ELR (cell line): ENCODE measurements at places on chromosomes 3 and 15.
A peak's percentile ranks its signal among the peaks of the same experiment; 100 is the strongest.

DNA sequence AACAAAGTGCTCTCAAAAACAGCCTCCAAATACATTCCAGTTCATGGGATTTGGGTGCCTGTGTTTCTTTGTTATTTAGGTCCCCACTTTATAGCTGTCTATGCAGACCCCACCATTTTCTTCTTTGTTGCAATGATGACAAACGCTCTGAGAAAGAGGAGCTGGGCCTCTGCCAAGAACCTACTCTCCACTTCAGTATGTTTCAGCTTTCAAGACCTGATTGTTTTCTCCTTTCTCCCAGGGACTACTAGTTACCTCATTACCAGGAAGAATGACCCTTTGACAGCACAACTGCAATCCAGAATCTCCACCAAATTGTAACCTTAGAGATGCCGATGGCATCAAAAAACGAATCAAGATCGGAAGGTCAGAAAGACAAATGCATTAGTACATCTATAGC is 236.8 kb downstream of the MEIS2 start:
- DNase-seq: no peak

DNA sequence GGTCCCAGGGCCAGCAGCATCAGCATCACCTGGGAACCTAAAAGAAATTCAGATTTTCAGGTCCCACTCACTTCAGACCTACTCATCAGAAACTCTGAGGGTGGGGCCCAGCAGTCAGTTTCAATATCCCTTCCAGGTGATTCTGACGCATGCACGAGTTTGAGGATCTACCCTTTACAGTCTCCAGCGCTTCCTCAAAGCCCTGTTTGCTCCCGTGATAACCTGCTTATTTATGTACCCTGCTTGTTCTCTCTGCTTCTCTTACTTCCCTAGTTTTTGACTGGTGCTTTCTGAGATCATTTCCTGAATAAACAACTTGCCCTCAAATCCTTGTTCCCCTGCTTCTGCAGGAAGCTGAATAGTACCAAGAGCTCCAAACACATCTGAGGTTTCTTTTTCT is 245.3 kb downstream of the ZNF621 start:
- DNase-seq: no peak

DNA sequence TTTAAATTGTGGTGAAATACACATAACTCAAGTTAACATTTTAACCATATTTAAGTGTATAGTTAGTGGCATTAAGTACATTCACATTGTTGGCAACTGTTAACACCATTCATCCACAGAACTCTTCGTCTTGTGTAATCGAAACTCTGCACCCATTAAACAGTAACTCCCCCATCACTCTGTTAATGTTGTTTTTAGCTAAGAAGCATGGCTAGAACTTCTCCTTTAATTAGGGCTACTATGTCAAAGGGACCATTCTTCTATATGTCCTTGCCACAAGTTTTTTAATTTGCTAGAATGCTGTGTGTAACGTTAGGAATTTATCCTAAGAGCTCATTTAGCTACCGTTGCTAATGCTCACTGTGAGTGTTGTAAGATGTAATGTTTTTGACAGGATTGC is 60.6 kb downstream of the MAP2K5 start:
- DNase-seq: no peak

DNA sequence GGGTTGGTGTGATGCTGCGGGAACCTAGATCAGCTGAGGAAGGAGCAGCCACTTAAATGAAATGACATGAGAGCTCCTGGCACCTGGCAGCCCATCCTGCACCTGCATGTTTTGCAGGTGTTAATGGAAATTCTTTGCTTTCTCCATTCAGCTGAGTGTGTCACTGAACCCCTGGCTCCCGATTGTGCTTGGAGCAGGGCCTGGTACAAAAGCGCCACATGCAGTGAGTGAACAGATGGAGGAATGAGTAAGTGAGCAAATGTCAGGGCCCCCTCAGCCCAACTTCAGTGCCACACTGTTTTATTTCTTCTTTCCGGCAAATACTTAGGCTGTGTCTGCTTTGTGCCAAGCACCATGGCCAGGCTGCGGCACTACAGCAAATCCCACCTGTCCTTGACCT is 132.2 kb downstream of the ASB7 start:
- no peak for DNase-seq

DNA sequence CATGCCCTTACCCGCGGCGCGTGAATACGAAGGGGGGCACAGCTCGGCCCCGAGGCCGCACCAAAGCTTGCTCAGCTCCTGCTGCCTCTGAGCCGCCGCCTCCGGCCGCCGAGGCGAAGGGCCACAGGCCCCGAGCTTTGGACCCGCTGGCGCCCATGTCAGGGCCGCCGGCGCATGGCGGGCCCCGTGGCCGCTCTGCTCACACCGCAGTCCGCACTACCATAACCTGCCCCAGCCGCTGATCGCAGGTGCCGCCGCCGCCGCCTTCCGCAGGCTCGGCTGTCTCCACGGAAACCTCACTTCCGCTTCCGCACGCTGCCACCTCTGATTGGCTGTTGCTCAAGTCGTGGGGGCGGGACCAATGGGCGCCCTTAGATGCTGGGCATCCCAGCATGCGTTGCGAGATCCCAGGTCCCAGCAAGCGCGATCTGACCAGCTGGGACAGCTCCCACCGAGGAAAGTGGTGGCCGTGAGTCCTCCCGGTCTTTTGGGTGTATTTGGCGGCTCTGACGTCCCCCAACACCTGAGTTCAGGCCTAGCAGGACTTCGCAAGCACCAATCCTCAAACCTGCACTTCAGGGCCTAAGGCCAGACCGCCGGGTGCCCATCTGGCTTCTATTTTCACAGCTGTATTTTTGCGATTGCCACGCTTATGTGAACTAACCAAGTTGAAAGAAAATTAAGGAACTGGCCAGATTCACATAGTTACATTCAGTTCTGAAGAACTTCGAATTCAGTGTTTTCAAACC is at the start of gene TUSC2:
Gene TUSC2, minus strand, starts transcription at position 281 of the 749 bp plus-strand sequence. Its CDS starts 124 bp downstream, at position 157.
- DNase-seq: peak; percentile 98

DNA sequence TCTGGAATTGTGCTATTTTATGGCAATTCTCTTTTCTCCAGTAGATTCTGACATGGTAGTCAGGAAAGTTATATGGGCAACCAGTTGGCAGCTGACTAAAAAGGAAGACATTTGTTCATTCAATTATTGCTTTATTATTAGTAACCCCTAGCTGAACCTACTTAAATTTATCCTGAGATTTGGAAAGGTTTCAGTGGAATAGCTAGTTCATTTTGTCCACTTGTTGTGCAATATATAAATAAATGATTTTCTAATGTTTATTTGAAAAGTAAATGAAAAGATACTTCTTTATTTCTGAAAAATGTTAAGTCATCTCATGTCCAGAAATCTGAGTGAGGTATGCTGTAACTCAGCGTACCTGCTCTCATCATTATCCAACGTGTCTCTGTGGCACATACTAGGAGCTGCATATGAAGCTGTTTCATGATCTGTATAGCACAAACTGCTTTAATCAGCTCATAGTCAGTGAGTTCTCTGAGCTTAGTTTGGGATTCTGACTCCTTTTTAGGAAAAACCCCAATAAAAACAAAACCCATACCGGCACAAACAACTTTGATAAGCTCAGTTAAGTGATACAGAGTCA is 35.9 kb downstream of the RARB start:
- no peak for DNase-seq

DNA sequence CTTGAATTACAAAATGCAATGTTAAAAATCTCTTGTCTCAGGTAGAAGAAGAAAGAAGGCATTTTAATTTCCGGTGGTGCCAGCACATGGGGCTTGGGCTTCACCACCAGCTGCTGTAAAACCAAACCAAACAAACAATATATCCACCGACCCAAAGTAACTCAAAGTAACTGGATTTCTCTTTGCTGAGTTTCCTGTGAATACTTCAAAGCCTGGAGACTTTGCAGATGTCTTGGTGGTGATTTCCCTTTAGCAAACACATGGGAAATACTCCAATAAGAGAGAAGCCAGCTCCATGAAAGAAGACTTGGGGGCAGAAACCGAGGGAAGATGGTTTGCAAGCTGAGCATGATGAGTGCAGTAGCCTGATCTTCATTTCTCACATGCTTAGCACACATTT is 62.6 kb downstream of the EIF4E3 start:
- DNase-seq: no peak

DNA sequence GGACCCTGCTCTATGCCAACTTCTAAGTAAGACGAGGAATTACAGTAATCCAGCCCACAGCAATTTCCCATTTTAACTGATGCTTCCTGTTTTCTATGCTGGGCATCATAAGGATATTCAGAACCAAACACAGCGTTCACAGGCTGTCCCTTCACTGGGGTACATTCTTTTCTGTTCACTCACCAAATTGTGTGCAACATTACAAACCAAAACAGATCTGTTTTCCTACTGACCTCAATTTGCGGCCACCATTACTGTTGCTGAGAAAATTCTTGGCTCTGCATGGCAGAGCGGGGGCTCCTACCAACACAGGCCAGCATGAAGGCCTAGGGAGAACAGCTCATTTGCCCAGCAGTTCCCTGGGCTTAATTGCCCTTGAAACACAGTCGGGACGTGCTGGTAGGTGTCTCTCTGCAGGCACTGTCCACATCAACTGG is 76.5 kb downstream of the MYO1E start:
- peak; percentile 92 for DNase-seq

DNA sequence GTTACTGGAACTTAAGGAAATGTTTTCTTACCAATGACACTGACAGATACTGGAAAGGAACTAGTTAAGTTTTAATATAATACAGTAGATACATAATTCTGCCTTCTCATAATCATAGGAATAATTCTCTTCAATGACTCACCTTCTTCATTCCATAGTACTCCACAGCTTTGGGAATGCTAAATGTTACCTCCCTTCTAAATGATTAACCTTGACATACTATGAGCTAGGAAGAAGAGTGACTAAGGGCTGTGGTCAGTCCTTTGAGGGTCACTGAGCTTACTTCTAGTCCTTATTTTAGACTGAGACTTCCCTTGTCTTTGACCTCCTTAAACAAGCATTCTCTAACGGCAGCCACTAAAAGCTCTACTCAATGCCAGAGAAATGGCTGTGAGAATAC is 69.6 kb upstream of the PPIB start:
- DNase-seq: peak; percentile 90
